Breast epithelium (tissue), 4 donors: ENCODE measurements at places on chromosomes 7 and 10. TPM values are rescaled to one million over a fixed set of nuclear protein-coding genes. Genes with fewer than 3 reads are reported as not detected.

EBLN1 gene
- not detected for total RNA-seq

SLC26A5 gene
- total RNA-seq: 3.6 TPM

GRCh38 chr10:99659868-99660366 is 608 bp downstream of the ENTPD7 start:
- DNase-seq: no peak

GRCh38 chr7:84021292-84021908 is 173.2 kb downstream of the SEMA3A start:
- no peak for DNase-seq

C10orf62 gene
- total RNA-seq: 0.33 TPM

- DNase-seq: peak; percentile 30
Observed at GRCh38 chr10:126252884-126253610, 135.2 kb downstream of the ADAM12 start.
